Epithelial cell of alveolus of lung (primary cell): ENCODE measurements at places on chromosomes 2 and 18. TPM values are rescaled to one million over a fixed set of nuclear protein-coding genes. Genes with fewer than 3 reads are reported as not detected.

The CPO gene
- total RNA-seq, result not detected in 2 replicates

The CCDC68 gene
- total RNA-seq, result 20.2 and 36.8 TPM in 2 replicates

The CDKL4 gene
- 0.32 TPM in 1 of 2 replicates, not detected in the other for total RNA-seq

The KLHL41 gene
- 0.13 and 5.7 TPM in 2 replicates for total RNA-seq

The KCNE4 gene
- 5.0 and 13.6 TPM in 2 replicates for total RNA-seq

The DSG3 gene
- 0.13 TPM in 1 of 2 replicates, not detected in the other for total RNA-seq

The GRHL1 gene
- total RNA-seq, result 0.16 and 0.65 TPM in 2 replicates

The CNTNAP5 gene
- not detected in 2 replicates for total RNA-seq

The LCLAT1 gene
- 15.5 and 17.8 TPM in 2 replicates for total RNA-seq

The ARHGEF33 gene
- under 0.01 and 1.4 TPM in 2 replicates for total RNA-seq

The GKN1 gene
- not detected in 2 replicates for total RNA-seq

The LCT gene
- total RNA-seq, result under 0.01 and 0.08 TPM in 2 replicates

The ABCG5 gene
- total RNA-seq, result not detected in 2 replicates

The APOB gene
- total RNA-seq, result under 0.01 TPM in 1 of 2 replicates, not detected in the other

The ATP5MC3 gene
- total RNA-seq, result 201 and 259 TPM in 2 replicates

The ALS2 gene
- total RNA-seq, result 12.6 and 13.6 TPM in 2 replicates

The DPY30 gene
- total RNA-seq, result 69.8 and 81.8 TPM in 2 replicates
